ENCODE measurements at places on chromosomes 4 and X.

DNA sequence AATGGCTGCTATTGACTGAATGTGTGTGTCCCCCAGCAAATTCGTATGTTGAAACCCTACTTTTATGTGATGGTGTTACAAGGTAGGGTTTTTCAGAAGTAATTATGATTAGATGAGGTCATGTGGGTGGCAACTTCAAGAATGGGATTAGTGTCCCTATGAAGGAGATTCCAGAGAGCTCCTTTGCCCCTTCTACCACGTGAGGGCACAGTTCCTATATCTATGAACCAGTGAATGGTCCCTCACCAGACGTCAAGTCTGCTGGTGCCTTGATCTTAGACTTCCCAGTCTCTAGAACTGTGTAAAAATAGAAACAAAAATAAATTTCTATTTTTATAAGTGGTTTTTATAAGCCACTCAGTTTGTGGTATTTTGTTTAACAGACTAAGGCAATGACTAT, 1137.6 kb upstream of the IGFBP7 start:
- H3K27me3 ChIP-seq, result no peaks in the 10 kb centered on the region
- H3K4me1 ChIP-seq, result no peaks in the 10 kb centered on the region
- no peak overlapping the region for H3K27ac ChIP-seq
- DNase-seq, result no peak
- no peak overlapping the region for H3K4me3 ChIP-seq

DNA sequence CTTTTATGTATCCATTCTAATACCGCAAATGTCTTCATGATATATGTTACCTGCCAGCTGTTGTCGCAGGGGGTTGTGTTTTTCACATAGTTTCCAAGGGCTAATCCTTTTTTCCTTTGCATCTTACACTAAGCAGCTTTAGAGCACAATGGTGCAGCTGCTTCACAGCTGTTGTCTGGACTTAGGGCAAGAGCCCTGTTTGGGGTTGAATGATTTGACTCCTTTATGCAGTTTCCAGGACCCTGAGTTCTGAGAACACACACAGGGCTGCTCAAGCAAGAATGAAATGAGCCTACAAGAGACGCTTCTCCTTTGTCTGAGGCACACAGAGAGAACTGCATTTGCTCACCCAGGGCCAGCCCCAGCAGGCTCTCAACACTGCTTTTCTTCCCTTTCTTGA, 20.2 kb downstream of the CCNG2 start:
- no peaks in the 10 kb centered on the region for H3K4me1 ChIP-seq
- H3K4me3 ChIP-seq, result no peak overlapping the region

DNA sequence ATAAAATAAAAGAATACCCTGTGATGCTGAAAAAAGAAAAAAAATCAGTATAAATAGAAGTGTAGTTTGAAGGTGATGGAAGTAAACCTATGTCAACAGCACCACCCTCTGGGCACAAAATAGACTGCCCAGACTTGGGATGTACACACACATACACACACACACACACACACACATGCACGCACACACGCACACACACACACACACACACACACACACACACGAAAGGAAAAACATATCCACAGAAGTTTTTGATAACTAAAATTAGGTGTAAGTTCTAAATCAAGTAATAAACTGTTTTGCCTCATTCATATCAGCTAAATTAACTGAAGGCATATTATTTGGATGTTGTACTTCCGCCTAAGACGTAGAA, 40.5 kb downstream of the ANXA5 start:
- H3K36me3 ChIP-seq, result no peaks in the 10 kb centered on the region
- H3K4me1 ChIP-seq, result peaks cover 6% of the 10 kb centered on the region
- H3K27me3 ChIP-seq, result no peaks in the 10 kb centered on the region
- peak; percentile 7 for DNase-seq

DNA sequence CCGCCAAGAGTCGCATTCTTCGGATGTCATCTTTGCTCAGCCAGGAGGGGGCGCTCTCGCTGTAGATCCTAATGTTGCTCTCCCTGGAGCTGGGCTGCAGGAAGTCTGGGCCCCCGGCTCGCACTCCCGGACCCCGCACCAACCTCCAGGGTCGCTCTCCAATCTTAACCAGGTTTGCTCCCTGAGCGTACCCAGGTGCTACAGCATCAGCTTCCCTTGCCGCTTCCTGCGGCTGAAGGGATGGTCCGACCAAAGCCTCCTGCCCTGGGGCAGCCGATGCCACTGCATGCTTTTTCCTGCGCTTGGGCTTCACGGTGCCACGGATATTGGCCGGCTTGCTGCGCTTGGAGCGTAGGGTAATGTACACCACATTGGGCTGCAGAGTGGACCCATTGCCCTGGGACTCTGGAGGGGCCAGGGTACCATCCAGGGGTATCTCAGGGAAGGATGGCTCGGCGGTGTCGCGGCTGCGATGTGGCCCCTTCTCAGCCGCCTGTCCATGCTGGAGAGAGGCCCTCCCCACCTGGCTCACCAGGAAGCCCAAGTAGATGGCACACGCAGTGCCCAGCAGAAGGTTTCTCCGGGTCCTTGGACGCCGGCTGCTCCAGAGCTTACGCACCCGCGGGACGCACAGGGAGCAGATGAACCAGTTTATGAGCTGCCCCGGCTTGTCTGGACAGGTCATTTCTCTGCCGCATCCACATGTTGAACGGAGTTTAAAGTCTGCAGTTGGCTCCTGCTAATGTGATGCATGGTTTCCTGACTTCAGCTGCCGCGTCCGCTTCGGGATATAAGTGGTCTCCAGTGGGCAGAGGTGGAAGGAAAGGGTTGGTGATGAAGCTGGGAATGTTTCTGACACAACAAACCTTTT, 1.9 kb downstream of the GASK1B start:
- H3K27me3 ChIP-seq, result no peaks in the 10 kb centered on the region
- peak overlapping the region; percentile 84 for H3K4me3 ChIP-seq
- no peaks in the 10 kb centered on the region for H3K36me3 ChIP-seq
- peaks cover 17% of the 10 kb centered on the region for H3K4me1 ChIP-seq
- DNase-seq, result peak; percentile 49

DNA sequence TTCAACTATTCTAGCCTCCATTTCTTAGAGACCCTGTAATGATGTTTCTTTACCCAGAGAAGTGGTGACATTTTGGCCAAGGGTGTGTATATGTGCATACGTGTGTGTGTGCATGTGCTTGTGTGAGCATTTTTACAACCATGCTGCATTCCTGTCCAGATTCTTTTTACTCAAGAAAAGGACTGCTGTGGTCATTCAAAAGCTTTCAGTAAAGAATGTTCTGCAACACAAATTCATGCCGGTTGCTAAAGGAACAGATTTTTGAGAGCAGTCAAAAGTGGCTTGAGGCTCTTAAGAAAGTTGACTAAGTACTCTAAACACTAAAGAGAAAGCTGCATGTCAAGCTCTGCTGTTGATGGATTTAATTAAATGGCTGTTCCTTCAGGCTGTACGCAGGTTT, 65.0 kb upstream of the FMR1 start:
- no peaks in the 10 kb centered on the region for H3K4me1 ChIP-seq
- H3K27ac ChIP-seq, result no peak overlapping the region
- no peak for DNase-seq
- H3K36me3 ChIP-seq, result no peaks in the 10 kb centered on the region
- no peaks in the 10 kb centered on the region for H3K27me3 ChIP-seq

DNA sequence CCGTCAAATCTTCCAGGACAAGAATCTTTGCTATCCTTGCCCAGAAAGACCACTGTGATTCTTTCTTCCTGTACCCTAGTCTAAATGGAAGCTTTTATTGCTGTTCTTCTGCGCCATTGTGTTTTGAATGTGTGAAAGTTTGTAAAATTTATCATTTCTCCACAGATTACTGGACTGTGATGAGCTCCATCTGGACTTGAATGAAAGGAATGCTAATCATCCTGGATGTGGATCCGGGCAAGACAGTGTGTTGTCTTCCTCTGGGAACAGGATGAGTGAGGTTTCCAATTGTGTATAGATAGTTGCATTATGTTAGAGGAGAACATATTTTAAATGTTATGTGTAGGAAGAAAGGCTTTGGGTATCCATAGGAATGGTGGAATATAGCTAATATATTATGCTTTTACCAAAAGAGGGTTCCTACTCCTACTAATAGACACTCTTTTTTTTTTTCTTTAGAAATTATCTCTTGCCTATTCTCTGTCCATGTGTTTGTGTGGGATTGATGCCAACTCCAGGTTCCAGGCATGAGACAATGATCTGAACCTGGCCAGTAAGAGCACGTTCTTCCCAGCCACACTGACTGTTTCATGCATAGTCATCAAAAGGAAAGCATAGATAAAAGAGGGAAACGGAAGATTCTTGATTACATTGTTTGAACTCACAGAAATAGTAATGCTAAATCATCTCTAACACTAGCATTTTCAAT, 803.6 kb upstream of the ADGRL3 start:
- H3K27me3 ChIP-seq, result no peaks in the 10 kb centered on the region
- no peak for DNase-seq
- H3K4me1 ChIP-seq, result no peaks in the 10 kb centered on the region

GRCh38 chr4:35734381-35735098, 509.8 kb downstream of the ARAP2 start:
- no peak for DNase-seq
- no peaks in the 10 kb centered on the region for H3K36me3 ChIP-seq
- H3K4me1 ChIP-seq, result no peaks in the 10 kb centered on the region
- no peaks in the 10 kb centered on the region for H3K27me3 ChIP-seq
- no peak overlapping the region for H3K27ac ChIP-seq

DNA sequence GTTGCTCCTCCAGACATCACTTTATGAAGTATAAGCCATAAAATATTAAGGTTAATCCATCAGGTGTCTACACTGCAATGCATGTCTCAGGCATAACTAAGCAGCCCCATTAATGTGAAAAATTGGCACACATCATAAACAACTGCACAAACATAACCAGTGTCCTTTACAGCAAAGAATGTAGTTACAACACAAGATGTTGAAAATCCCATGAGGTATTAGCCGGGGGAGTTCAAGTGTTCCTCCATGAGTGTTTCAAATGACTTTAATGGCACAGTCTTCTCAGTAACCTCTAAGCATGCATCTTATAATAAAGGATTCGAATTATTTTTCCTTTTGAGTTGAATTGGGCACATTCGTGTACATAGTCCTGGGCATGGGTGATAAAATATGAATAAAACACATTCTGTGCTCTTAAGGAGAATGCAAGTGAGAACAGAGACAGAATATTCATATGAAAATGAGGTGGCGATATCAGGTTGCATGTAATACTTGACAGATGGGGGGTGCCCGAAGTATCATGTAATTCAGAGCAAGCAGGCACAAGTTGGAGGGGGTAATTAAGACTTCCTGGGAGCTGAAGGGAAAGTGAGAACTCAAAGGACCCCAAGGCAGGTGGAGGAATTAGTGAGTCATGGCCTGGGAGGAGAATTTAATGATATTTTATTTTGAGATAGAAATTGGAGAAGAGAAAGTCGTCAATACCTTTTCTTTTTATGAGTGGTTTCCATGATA, 18.2 kb upstream of the VCX2 start:
- no peak for DNase-seq
- H3K4me1 ChIP-seq, result no peaks in the 10 kb centered on the region
- no peak overlapping the region for H3K4me3 ChIP-seq
- H3K27me3 ChIP-seq, result no peaks in the 10 kb centered on the region
- H3K36me3 ChIP-seq, result no peaks in the 10 kb centered on the region

DNA sequence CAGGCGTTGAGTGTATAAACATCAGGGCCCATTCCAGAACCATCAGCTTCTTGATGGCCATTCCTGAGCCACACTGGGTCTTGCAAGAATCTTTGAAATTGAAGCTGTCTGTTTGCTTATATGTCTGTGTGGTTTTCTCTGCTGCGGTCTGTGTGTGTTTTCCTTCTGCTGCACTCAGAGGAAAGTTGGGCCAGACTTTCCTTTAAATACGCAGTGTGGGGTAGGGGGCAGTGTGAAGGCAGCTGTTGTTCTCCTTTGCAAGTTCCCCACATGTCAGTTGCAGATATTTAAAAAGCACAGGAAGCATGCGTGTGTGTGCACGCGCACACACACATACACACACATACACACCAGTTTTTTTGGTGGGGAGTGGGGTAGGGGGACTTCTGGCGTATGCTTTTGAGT, 32.1 kb downstream of the CCKAR start:
- no peak overlapping the region for H3K4me3 ChIP-seq
- H3K4me1 ChIP-seq, result no peaks in the 10 kb centered on the region
- no peaks in the 10 kb centered on the region for H3K36me3 ChIP-seq

- H3K4me1 ChIP-seq, result no peaks in the 10 kb centered on the region
- H3K27me3 ChIP-seq, result no peaks in the 10 kb centered on the region
- H3K36me3 ChIP-seq, result no peaks in the 10 kb centered on the region
- no peak overlapping the region for H3K4me3 ChIP-seq
Measured at GRCh38 chr4:60588556-60588955, 611.6 kb upstream of the ADGRL3 start.

DNA sequence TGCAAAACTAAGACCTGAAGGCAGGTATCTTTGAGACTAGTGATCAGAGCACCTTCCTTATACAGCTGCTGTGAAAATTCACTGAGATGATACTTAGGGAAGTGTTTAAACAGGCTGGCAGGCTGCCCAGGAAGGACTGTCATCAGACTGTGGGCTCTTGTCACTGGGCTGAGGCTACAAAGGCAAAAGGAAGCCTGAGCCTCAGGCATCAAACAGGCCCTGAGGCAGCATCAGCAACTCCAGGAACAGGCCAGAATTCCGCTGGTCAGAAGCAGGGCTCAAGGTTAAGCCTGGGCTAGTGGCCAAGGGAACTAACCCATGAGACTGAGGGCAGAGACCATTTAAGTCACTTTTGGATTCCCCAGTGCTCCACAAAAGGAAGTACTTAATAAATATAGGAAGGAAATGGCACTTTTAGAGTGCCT, 12.8 kb downstream of the PJA1 start:
- H3K36me3 ChIP-seq, result no peaks in the 10 kb centered on the region
- no peaks in the 10 kb centered on the region for H3K27me3 ChIP-seq
- no peak overlapping the region for H3K4me3 ChIP-seq
- H3K27ac ChIP-seq, result no peak overlapping the region
- no peaks in the 10 kb centered on the region for H3K4me1 ChIP-seq

GRCh38 chr4:19819737-19820136, 432.0 kb upstream of the SLIT2 start:
- no peak overlapping the region for H3K27ac ChIP-seq
- H3K36me3 ChIP-seq, result no peaks in the 10 kb centered on the region
- H3K4me3 ChIP-seq, result no peak overlapping the region
- H3K27me3 ChIP-seq, result no peaks in the 10 kb centered on the region

GRCh38 chrX:53412446-53412845, 10.0 kb downstream of the SMC1A start:
- H3K27me3 ChIP-seq, result no peaks in the 10 kb centered on the region
- H3K36me3 ChIP-seq, result peaks cover 30% of the 10 kb centered on the region
- no peak overlapping the region for H3K4me3 ChIP-seq
- no peak for DNase-seq

- H3K27me3 ChIP-seq, result no peaks in the 10 kb centered on the region
- H3K4me1 ChIP-seq, result no peaks in the 10 kb centered on the region
- no peak overlapping the region for H3K4me3 ChIP-seq
Measured at GRCh38 chr4:16262188-16262587, 35.9 kb upstream of the TAPT1 start.
